ENCODE measurements at places on chromosomes 6 and 20.

- DNase-seq = no peak
Measured at GRCh38 chr20:48788486-48789072, 39.2 kb downstream of the PREX1 start.

GRCh38 chr6:166474721-166475565, 92.2 kb upstream of the MPC1 start:
- no peak for DNase-seq

DNA sequence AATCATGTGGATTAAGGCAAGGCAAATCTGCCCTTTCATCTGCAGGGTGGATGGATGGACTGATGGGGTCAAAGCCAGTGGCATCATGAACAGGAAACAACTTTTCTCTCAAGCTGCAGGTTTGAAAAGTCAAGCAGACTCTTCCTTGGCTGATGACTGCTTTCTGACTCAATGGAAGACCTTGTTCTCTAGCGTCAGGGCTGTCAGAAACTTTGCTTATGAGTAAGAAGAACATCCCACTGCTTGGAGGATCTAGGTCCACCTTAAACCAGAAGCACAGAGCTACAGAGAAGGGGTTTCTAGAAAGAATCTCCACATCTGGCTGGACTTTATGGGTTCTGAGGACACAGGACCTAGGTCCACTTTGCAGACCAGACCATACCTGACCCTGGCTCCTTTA, 36.3 kb upstream of the CST5 start:
- no peak for DNase-seq

GRCh38 chr6:150267686-150268561, 100.9 kb upstream of the IYD start:
- DNase-seq = no peak

GRCh38 chr6:131736811-131737210, 26.0 kb upstream of the CTAGE9 start:
- DNase-seq = no peak

- DNase-seq = peak; percentile 60
Measured at GRCh38 chr20:325889-326644, 715 bp downstream of the SOX12 start.

DNA sequence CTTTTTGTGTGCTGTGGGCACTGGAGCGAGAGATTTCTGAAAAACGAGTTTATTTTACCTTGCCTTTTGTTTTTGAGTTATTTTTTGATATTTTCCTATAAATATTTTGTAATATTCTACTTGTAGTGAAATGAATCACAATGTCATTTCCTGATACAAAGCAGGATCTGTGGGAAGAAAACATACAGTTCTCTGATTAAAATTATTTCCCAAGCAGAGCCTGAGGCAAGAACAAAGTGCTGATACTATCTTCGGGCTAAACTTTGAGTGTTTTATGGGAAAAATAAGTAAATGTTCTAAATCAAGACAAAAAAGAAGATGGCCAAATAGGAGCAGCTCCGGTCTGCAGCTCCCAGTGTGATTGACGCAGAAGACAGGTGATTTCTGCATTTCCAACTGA, 33.7 kb upstream of the ELOVL5 start:
- DNase-seq = no peak

GRCh38 chr6:47715782-47716181, 17.4 kb downstream of the ADGRF4 start:
- DNase-seq = no peak

DNA sequence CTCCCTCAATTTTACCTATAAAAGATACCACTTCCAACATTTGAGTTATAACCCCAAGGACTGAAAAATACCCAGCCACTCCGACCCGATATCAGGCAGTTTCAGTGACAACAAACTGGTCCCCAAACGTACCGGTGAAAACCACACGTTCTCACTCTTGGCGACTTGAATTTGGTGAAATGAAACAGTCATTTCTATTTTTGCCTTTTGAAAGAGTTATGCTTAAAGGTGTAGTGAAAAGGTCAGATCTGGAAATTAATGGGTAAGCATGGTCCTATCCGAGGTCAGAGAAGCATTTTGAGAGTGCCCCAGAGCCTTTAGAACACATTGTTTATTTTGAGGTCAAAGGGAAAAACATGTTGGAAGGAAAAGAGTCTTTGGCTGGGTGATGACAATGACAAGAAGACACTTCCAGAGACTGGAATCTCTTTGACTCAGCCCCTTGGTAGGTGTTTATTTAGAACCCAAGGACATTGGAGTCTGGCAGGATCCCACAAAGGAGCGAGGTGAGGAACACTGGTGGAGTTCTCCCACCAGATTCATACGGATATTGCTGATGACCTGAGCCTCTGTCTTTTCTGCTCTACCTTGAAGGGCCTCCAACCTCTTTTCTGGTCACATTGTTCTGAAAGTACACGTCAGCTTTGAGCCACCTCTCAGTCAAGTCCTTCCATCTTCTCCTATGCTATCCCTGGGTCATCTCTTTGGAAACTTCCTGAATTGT, 235.0 kb downstream of the GMPR start:
- peak; percentile 39 for DNase-seq

DNA sequence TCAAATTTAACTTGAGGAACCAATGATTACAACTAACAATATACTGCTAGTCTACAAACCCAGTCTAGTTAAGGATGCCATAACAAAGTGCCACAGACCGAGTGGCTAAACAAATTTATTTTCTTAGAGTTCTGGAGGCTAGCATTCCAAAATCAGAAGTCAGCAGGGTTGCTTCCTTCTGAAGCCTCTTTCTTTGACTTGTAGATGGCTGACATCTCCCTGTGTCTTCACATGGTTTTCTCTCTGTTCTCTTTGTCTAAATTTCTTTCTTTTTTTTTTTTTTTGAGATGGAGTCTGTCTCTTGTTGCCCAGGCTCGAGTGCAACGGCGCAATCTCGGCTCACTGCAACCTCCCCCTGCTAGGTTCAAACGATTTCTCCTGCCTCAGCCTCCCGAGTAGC, 56.1 kb downstream of the NCOA3 start:
- no peak for DNase-seq

DNA sequence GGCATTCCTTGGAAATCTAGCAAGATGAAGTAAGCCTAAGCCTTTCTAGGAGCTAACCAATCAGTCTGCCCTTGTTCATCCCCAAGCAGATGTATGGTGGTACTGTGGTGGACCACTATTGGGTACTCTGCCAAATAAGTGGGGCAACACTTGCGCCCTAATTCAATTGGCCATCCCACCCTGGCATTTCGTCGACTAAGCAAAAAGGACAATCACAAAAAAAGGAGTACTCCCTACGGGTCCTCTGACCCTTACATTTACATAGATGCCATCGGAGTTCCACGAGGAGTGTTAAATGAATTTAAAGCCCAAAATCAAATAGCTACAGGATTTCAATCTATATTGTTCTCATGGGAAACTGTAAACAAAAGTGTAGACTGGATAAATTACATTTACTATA, 19.5 kb downstream of the CHD6 start:
- no peak for DNase-seq

DNA sequence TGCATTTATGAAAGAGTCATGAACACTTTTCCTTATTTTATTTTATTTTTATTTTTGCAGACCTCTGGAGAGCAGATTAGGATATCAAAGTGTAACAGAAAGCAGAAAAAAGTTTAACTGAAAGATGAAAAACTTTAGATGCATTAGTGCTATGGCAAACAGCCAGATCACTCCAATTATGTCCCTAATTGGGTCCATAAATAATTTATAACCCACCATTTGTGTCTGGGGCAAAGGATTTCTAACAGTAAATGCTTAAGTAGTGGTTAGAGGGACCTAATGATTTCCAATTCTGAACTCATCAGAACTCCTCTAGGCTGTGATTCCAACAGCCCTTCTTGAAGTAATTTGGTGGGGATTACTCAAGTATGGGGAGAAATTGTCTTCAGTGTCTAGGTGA, 93.7 kb upstream of the PROKR2 start:
- no peak for DNase-seq

DNA sequence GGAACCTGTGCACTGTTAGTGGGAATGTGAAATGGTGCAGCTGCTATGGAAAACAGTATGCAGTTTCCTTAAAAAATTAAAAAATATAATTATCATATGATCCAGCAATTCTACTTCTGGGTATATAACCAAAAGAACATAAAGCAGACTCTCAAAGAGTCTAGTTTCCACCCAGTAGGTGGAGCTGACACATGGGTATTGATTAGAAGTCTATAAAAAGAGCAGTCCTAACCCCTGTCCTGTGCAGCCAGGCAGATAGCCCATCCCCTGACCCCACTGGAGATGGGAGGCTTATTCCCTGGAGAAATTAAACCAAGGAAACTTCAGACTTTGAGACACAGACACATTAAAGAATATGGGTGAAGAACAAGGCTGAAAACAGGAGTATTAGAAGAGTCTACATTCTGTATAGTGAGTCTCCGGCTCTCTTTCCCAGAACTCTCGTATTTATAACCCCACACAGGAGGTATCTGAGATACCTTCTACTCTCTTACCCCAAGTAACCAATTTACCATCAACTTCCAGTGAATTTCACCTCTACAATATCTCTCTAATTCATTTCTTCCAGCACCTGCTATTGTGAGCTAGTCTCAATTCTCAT, 92.3 kb downstream of the SEL1L2 start:
- DNase-seq = no peak

- DNase-seq = no peak
Measured at GRCh38 chr6:84645000-84645399, 119.4 kb downstream of the TBX18 start.

Measured in stimulated activated CD4-positive, alpha-beta T cell treated with anti-CD3 and anti-CD28 coated beads, Interleukin-15, amount 100 ng/mL, for 24 hours (primary cell).